ENCODE measurements at places on chromosomes 11 and 22. TPM values are rescaled to one million over a fixed set of nuclear protein-coding genes. Genes with fewer than 3 reads are reported as not detected.

DNA sequence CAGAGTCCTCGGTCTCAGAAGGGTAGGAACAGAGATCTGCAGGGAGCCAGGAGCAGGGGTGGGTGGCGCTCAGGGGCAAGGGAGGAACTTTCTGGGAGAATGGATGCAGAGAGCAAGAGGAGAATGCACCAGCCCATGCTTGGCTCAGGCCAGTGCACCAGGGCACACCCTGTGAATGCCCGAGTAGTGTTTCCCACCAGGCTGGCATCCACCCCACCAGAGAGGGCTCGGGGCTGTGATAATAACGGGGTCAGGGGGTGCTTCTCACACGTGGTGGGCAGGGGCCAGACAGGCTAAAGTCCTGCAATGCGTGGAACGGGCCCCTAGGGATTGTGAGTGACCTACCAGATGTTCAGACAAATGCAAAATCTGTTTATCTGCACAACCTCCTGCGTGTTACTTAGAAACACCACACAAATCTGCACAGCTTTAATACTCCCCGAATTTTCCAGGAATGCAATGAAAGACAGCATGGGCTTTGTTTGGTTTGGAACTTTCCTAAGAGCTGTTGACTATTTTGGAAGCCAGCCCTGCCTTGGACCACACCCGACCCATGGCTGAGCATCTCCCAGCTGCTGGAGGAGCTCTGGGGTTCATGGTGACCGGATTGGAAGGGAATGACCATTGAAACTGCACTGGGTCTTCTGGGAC is 368.3 kb downstream of the SHANK2 start:
- H3K27me3 ChIP-seq, result no peaks in the 10 kb centered on the region
- H3K36me3 ChIP-seq, result no peaks in the 10 kb centered on the region
- H3K4me3 ChIP-seq, result no peak overlapping the region
- DNase-seq, result no peak
- no peaks in the 10 kb centered on the region for H3K4me1 ChIP-seq

GRCh38 chr11:116413301-116414242 is 359.2 kb downstream of the BUD13 start:
- no peaks in the 10 kb centered on the region for H3K4me1 ChIP-seq
- H3K27ac ChIP-seq, result no peak overlapping the region
- H3K4me3 ChIP-seq, result no peak overlapping the region
- no peak for DNase-seq
- no peaks in the 10 kb centered on the region for H3K36me3 ChIP-seq

DNA sequence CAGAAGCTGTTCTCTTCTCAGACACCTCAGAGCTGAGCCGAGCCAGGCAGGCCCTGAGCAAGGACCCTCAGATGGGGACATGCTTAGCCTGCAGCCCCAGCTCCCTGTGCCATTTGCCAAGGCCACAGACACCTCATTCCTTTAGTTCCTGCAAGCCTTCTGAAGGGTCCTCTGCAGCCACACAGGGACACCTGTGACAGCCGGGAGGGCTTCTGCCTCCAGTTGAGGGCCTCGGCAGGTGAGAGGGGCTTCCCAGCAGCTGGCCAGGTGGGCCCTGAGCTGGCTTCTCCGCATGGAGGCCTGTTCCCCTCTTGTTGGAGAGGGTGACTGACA is 18.2 kb downstream of the INCENP start:
- peaks cover 68% of the 10 kb centered on the region for H3K36me3 ChIP-seq
- H3K27me3 ChIP-seq, result no peaks in the 10 kb centered on the region
- H3K4me3 ChIP-seq, result no peak overlapping the region
- H3K4me1 ChIP-seq, result no peaks in the 10 kb centered on the region
- H3K27ac ChIP-seq, result no peak overlapping the region

RAG1 gene
- 0.28 TPM for total RNA-seq

CLDN5 gene
- 0.38 TPM for total RNA-seq
